AG04449 (cell line): ENCODE measurements at places on chromosomes 2 and 18.

DNA sequence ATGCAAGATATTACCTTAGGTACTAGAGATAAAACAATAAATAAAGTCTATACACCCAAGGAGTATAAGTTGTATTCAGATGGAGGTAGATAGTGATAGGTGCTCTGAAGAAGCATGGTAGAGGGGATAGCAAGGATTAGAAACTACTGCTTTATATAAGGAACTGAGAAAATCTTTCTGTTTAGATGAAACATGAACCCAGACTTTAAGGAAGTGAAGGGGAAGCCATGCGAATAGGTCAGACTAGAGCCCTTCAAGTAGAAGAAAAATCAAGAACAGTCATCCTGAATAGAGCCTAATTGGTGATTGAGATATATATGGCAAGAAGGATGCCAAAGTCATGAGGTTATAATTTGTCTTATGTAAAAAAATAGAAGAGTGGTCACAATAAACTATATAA, 900.1 kb downstream of the MBD2 start:
- DNase-seq, result no peak

DNA sequence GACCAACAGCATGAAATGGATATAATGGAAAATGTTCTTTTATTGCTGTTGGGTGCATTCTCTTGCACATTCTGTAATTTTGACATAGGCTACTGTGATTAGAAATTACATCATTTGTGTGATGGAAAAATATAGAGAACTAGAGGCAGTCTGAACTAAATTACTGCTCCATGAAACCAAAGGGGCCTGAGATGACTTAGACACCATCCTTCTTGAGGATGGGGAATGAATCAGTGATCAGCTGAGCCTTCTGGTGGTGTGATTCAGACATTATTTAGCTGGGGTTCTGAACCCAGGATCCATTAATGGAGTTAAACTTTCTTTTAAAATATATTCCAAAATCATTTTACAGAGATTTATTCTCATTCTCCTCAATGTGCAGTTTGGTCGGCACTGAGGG, 135.8 kb downstream of the LDLRAD4 start:
- no peak for DNase-seq

DNA sequence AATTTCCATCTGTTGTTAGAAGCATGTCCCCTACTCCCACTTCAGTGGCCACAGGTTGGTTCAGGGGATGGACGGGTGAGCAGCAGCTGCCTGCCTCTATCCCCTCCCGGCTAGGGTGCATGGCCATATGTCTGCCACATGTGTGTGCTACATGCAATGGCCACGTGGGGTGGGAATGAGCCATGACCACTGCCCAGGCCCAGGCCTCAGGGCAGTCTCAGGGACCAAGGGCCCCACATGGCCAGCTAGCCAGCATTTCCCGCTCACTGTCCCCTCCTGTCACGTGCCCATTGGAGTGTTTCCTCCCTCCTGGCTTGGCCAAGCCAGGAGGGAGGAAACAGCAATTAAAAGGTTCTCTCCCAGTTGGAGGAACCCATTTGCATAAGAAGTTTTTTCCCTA, 117.1 kb downstream of the KCNS3 start:
- no peak for DNase-seq

DNA sequence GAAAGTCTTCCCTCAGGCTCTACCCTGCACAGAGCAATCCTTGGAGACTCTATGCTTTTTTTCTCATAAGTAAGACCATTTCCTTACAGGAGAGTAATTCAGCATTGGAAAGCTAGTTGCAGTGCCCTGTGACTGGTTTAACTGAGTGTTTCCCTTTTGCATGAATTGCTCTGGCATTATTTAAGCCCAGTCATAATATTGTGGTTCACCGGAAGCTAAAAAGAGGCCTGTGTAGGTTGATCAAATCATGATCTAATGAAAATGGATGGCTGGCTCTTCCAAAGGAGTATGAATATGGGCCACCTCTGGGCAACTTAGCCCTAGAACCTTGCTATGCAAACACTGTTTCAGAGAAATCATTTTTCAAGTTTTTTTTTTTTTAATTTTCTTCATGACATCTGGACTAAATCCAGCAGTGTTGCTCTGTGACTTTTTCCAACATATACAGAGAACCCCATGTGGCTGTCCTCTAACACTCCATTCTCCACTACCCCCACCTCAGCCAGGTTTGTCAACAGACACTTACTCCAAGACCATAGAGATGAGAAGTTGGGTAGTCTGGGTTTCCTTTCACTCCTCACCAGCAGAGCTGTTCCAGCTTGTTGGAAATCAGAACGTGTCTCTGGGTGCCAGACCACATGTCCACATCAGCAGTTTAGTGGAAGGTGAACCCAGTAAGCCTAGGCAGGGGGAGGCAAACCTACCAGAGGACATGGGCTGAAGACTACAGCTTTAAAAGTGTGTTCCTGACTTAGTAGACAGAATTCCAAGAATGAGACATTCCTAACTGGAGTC, 175.2 kb upstream of the SLC14A2 start:
- no peak for DNase-seq

DNA sequence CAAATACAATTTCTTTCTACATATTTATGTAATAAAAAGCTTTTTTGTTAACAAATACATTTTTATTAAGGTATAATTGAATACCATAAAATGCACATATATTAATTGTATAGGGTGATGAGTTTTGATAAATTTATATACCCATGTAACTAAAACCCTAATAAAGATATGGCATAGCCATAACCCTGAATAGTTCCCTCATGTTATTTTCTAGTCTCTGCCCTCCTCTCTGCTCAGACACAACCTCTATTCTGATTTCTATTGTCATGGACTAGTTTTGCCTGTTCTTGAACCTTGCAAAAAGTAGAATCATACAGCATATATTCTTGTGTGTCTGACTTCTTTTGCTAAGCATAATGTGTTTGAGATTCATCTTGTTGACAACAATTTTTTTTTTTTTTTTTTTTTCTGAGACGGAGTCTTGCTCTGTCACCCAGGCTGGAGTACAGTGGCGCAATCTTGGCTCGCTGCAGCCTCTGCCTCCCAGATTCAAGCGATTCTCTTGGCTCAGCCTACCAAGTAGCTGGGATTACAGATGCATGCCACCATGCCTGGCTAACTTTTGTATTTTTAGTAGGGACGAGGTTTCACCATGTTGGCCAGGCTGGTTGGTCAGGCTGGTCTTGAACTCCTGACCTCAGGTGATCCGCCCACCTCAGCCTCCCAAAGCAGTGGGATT, 38.6 kb upstream of the ZNF512 start:
- no peak for DNase-seq

DNA sequence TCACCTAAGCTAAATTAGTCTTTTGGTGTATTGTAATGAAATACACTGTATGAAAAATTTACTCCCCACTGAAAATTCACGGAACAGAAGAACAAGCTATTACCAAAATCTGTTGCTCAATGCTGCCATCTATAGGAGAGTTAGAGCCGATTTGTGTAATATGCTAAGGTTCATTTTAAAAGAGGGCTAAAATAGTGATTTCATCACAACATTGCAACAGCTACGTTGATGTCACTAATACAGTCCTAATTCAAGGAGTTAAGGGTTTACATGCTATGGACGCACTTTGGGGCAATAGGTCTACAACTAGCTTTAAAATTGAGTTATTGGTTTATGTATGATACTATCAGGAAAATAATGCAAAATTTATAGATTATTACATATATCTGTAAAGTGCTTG, 3.0 kb upstream of the IRS1 start:
- peak; percentile 54 for DNase-seq
